Head of caudate nucleus (tissue), 42 donors: ENCODE measurements at places on chromosomes 3 and 15.

GRCh38 chr3:197306374-197307086 lies 8.1 kb upstream of the DLG1 start:
- no peak for DNase-seq

GRCh38 chr3:32157600-32158264 lies 51.3 kb downstream of the GPD1L start:
- DNase-seq, result no peak

DNA sequence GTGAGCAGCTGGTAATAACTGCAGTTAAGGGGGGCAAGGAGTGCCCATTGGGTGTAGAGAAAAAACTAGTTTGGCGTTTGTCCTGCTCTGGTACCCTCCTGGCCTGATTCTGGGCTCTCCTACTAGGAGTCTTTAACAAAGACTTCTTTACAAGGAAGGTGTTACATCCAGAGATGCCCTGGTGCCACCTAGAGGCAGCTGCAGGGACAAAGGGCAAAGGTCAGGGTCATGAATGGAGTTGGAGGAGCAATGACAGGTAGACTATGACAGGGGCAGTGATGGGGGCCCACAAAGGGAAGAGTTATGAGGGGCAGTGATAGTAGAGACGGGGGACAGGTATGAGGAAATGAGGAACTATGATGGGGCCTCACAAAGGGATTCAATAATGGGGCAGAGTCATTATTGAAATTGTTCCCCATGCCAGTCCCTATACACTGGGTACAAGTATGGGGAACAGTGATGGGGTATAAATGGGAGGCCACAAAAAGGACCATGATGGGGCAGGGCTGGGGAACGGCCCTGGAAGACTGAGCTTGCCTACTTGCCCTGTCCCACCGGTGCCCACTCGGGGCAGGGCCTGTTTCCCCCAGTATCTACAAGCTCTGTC lies 7.9 kb downstream of the CCDC71 start:
- no peak for DNase-seq

GRCh38 chr3:143855183-143855582 lies 6.9 kb upstream of the SLC9A9 start:
- DNase-seq, result no peak

- no peak for DNase-seq
Observed at GRCh38 chr3:177144922-177145321, 52.4 kb downstream of the TBL1XR1 start.

GRCh38 chr3:78848392-78849288 lies 919.2 kb downstream of the ROBO1 start:
- no peak for DNase-seq

GRCh38 chr3:195401943-195402342 lies 40.9 kb downstream of the ACAP2 start:
- DNase-seq, result no peak

- DNase-seq, result no peak
Observed at GRCh38 chr15:63072023-63072650, 29.6 kb downstream of the TPM1 start.

DNA sequence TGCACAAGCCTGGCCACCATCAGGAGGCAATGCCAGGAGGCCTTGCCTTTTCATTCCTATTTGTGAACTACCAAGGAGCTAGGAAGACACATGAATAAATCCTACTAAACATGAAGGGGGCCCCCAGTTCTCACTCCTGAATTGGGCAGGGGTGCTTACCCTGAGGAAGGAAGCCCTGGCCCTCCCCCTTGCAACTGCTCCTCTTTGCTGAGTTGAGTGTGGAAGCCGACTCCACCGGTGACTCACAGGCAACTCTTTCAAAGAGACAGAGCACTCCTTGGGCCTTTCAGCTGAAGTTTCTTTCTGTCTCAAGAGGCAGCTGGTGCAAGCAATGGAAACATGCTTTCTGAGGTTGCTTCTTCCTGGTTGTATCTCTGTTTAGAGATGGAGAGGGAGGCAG lies 1.7 kb downstream of the GABRG3 start:
- DNase-seq, result no peak

- peak; percentile 75 for DNase-seq
Observed at GRCh38 chr15:29822100-29822683, at the start of gene TJP1. Gene TJP1 (minus strand): TSS chr15:29822468. CDS start chr15:29822028, 440 bp downstream.

GRCh38 chr3:69695933-69696332 lies 43.3 kb upstream of the MITF start:
- no peak for DNase-seq

DNA sequence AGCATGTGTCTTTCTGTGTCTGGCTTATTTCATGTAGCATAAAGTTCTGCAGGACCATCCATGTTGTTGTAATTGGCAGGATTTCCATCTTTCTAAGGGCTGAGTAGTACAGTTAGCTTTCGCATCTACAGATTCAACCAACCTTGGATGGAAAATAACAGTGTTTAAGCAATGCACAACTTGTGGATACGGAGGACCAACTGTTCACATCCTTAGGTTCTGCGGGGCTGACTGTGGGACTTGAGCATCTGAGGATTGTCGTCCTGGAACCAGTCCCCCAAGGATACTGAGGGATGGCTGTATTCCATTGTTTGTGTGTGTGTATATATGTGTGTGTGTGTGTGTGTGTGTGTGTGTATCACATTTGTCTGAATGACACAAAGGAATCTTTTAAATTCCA lies 27.7 kb downstream of the ABHD17C start:
- DNase-seq, result no peak

- no peak for DNase-seq
Observed at GRCh38 chr3:14242490-14243311, 64.1 kb downstream of the LSM3 start.

DNA sequence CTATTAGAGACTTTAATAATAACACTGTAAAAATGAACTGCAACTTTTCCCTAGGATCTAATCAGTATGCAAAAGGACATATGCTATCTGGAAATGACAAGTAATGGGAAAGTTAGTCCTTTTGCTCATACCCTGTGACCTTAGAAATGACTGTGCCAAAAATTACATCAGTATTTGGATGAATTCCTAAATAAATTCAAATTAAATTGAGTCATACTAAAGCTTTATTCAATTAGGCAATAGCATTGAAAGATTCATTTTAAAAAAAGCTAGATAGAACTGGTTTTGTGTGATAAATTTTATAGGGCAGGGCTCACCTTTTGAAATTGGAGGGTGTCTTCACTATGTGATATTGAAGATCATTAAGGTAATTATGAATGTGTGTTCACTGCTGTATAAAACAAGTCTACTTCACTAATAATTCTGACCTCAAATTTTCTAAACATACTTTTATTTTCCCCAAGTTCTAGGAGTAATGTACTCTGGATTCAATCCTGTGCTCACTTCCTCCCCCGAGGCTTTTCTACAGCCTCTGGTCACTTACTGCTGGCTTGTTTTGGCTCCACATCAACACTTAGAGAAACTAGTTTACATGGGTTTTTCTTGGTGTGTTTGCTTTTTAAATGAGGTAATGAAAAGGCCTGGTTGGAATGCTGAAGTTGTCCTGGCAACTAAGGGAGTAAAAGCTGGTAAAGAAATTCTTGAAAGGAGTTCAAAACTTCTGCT lies 44.4 kb upstream of the SPTSSB start:
- DNase-seq, result no peak

GRCh38 chr3:183725387-183725786 lies 27.8 kb downstream of the YEATS2 start:
- no peak for DNase-seq

DNA sequence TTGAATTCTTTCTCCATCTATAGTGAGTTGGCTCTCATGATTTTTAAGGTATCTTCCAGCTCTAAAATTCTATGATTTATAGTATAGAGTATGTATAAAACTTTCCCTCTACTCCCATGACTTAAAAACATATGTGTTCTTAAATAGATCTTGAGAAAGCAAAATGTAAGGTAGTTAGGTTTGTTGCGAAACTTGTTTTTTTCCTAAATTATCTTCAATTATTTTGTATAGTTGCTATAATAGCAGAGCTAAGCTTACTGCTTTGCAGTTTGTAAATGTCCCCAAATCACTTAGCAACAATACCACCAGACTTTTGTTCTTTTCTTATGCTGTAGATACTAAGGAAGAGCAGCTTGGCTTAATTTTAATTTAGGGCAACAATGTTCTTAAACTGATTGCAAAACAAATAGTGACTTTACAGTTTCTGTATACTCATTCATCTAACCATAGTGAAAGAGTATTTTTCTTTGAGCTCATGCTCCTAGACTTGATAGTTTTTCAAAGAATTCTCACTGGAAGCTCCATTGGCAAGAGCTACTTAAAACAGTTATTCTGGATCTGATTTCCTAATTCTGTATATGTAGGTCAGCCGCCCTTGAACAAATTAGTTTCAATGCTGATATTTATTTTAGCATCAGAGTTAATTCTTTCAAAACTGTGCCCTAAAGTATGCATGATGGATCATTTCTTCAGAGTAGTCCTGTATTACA lies 61.2 kb downstream of the LYSMD4 start:
- no peak for DNase-seq

- DNase-seq, result no peak
Observed at GRCh38 chr3:114669614-114670013, 375.8 kb downstream of the TIGIT start.

DNA sequence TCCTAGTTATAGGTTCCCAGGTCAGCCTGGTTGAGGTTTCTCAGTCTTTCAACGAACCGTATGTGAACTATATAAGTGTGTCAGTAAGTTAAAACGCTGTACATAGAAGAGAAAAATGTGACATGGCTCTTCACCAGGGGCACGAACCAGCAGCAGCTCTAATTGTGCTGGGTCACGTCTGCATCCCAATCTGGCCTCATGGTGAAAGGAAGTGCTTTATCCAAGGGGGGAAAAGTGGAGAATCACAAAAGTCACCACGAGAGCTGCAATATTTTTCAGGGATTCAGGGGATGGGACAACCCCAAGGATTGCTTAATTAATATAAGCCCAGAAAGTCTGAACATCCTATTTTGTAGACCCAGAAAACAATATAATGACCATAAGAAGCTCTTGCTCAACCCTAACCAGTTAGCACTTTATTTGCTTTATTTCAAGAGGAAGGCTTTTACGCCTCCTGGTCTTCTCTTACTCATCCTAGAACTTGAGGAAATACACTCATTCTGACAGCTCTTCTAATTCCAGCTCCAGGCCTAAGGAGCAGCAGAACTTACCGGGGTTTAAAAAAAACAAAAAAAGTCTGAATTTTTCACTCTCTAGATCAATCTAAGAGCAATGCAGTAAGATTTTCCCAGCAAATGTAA lies 16.5 kb downstream of the ANXA2 start:
- DNase-seq, result no peak

DNA sequence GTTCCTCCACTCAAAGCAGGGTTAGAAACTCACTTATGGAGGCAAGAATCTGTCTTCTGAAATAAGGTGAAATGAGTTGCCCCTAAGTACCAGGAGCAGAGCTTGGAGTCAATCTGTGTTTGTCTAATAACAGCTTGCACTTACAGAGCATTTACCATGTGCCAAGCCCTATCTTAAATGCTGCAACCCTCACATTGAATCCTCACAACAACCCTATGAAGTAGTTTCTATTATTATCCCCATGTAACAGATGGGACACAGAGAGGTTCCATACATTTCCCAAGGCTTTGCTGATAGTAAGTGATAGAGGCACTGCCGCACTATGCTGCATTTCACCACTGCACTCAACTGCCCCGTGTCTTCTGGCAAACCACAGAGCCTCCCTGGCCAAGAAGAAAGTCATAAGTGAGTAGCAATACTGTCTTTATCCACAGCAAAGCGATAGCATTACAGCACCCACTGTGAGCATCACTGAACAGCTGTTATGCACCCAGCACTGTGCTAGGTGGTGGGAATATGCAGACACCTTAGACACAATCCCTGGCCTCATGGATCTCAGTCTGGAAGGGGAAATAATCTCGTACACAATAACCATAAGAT lies 141.5 kb downstream of the SSR3 start:
- DNase-seq, result no peak

GRCh38 chr3:143668924-143669790 lies 179.1 kb downstream of the SLC9A9 start:
- DNase-seq, result no peak

DNA sequence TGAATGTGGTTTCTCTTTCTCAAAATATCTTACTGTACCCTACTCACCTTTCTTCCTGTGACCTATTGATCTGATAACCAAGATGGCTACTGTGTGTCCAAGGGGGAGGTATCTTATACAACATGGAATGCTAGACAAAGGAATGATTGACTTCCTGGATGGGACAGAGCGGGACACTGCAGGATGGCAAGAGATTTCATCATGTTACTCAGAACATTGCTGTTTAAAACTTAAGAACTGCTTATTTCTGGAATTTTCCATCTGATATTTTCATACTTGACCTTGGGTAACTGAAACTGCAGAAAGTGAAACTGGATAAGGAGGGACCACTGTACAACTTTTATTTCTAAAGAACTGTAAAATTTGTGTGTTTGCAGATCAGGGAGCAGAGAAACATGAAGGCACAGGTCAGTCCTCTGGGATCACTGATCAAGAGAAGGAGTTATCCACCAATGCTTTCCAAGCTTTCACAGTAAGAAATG lies 18.5 kb downstream of the CNOT10 start:
- DNase-seq, result no peak

DNA sequence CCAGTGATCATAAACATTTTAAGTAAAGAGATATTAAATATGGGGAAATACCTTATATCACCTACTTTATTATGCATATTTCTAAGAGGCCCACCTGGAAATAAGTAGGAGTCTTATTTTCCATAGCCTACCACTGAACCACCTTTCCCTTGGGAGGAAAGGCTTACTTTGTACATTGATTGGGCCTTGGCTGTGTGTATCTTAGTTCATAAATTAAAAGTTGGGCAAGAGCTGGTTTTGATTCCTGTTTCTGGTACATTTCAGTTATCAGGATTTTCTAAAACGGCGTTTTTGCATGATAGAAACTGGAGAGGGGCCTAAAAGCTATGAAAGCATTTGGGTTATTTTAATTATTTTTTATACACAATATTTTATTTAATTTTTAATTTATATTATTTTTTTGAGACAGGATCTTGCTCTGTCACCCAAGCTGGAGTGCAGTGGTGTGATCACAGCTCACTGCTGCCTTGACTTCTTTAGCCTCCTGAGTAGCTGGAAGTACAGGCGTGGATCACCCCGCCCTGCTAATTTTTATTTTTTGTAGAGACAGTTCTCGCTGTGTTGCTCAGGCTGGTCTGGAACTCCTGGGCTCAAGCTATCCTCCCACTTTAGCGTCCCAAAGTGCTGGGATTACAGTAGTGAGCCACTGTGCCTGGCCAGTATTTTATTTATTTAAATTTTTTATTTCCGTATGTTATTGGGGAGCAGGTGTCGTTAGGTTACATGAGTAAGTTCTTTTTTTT lies 2.6 kb downstream of the GMPS start:
- no peak for DNase-seq
